ENCODE measurements at places on chromosomes 6 and 20.

DNA sequence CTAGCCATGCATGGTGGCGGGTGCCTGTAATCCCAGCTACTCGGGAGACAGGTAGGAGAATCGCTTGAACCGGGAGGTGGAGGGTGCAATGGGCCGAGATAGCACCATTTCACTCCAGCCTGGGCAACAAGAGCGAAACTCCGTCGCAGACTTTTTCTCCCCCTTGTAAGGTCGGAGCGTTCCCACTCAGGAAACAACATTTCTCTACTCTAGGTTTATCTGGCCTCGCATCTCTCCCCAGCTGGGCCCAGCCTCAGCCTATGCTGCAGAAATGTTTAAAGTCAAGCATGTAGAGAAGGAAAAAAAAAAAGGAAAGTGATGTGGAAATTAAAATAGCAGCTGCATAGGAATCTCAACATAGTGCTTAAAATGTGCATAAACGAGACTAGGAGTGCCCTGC lies 172.3 kb downstream of the TRIM27 start:
- DNase-seq = no peak

DNA sequence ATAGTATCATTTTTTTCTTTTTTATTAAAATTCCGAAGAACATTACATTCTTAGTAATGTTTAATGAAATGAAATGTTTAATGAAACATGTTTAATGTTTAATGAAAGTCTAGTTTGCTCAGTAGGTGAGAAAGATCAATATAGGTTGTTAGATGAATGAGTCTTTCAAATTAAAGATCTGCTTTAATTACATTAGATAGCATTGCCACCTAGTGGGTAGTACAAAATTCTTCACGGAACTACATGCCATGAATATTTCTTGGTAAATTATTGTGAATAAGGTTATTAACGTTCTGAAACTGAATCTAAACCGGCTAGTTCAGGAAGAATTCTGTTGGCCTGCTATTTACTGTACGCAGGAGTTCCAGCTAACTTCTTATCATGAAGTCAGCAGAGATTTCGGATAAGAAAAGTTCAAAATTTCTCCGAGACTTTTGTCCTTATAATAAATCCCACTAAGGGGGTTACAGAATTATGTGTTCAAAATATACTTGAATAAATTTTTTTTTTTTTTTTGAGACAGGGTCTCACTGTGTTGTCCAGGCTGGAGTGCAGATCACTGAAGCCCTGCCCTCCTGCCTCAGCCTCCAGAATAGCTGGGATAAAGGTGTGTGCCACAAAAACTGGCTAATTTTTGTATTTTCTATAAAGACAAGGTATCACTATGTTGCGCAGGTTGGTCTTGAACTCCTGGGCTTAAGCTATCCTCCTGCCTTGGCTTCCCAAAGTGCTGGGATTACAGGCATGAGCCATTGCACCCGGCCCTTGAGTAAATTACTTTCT lies 7.9 kb upstream of the GMNN start:
- DNase-seq = no peak

- no peak for DNase-seq
Observed at GRCh38 chr20:11375966-11376365, 541.7 kb upstream of the BTBD3 start.

DNA sequence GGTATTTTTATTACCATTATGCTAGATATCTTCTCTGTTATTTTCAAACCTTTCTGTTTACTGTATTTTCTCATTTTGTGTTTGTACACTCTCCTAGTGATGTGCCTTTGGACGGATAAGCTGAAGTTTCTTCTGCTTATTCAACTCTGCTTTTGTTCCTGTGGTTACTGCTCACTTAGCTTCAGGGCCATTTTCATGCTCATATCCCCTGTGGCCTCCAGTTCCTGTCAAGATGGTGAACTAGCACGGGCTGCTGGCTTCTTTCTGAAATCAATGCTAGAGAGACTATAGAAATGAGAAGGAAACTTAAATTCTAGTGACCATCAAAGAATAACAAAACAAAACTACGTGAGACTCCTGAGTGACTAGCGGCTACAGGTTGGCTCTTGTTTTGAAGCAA lies 6.8 kb upstream of the CST8 start:
- no peak for DNase-seq

DNA sequence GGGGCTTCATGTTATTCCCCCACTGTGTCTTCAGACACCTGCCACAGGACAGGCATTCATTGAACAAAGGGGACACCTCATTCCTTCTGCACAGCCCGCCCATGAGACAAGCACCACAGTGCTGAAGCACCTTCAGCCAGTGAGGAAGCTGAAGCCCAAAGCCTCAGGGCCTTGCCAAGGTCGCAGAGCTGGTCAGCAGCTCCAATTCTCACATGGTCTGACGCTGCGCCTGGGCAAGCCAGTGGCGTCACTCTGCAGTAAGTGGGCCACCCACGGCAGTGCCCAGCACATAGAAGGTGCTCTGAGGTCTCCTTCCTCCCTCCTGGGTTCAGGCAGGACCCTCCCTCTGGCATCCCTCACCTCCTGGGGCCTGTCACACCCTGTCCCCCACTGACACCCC lies 43.2 kb downstream of the GRM4 start:
- DNase-seq = no peak

- DNase-seq = no peak
Observed at GRCh38 chr6:33702345-33702977, 9.0 kb downstream of the UQCC2 start.

DNA sequence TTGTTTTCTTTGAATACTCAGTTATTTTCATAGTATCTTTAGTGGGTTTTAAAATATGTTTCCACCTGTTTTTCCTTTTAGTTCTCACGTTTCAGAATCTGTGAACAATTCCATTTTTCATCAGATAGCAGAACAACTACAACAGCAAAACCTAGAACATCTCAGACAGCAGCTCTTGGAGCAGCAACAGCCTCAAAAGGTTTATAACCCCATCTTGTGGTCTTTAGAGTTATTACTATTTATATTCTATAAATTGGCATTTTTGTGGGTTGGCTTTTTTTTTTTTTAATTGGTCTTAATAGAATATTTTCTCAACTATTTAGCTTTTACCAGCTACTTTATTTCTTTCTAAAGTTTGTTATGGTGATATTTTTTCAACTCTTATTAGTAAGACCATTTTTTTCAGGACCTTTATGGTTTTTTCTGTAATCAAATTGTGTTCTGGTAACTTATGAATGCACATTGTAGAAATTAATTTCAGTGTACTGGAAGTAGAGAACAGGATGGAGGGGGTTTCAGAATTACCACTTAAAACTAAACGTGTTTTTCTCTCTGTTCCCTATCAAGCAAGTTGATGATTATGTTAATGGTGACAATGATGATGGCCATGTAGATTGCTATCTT lies 72.2 kb downstream of the SCAF8 start:
- DNase-seq = no peak

- DNase-seq = peak; percentile 45
Observed at GRCh38 chr6:31332637-31333602, 24.1 kb downstream of the HLA-B start.

DNA sequence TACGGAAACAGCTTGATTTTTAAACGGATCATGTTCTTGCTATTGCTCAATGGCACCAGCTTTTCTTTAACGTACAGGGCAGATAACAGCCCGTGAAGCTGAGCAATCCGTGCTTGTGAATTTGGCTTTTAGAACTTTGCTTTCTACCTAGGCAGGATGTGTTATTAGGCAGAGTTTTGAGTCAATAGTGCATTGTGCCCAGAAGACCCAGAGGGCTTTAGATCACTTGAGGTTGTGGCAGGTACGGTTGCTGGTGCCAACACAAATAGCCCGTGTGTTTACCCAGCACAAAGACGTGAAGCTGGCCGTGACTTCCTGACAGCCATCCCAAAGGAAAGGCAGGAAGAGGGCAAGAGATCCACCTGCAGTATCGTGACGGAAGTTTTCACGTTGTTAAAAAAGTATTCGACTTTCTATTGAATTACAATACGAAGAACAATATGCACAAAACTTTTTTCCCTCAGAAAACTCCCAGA lies 117.4 kb upstream of the FRMD1 start:
- DNase-seq = no peak

DNA sequence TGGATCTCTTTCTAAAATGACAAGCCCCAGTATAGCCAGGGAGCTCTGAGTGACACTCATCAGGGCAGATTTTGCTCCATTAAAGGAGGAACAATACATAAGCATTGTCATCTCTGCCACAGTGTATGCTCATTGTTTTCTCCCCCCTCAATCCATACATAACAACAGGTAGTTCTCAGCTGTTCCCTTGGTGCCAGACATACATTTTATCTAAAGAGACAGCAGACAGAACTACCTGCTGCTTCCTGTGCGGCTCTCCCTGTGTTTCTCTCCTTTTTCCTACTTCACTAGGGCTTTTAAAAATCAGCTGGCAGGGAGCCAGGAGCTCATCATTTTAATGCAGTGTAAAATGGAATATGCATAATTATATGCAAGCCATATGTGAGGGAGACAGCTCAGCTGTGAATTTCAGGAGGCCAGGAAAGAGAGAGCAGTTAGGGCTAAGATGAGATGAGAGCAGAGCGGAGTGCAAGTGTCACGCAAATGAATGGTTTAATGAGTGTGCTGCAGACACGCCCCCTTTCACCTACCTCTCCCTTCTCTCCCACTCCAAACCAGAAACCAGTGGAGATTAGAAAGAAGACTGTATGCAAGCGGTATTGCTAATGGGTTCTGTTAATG lies 96.0 kb downstream of the SOBP start:
- DNase-seq = no peak

- DNase-seq = no peak
Observed at GRCh38 chr6:22447249-22448196, 121.8 kb upstream of the HDGFL1 start.

DNA sequence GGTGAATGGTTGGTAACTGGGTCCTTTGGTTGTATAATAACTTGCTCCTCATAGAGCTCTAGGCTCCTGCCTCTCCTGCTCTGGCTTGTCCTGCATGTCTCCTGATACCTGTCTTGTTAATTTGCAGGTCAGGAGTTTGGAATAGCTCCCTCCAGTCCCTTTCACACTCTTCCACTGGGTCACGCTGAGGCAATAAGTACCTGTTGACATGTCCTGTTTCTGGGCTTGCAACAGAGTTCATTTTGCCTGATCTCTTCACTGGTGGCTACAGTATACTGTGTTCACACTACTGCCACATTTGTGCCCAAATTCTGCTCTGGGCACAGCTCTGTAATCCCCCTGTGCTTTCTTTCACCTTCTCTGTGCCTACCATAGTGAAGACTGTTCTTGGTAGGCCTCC lies 25.4 kb upstream of the C20orf144 start:
- no peak for DNase-seq

DNA sequence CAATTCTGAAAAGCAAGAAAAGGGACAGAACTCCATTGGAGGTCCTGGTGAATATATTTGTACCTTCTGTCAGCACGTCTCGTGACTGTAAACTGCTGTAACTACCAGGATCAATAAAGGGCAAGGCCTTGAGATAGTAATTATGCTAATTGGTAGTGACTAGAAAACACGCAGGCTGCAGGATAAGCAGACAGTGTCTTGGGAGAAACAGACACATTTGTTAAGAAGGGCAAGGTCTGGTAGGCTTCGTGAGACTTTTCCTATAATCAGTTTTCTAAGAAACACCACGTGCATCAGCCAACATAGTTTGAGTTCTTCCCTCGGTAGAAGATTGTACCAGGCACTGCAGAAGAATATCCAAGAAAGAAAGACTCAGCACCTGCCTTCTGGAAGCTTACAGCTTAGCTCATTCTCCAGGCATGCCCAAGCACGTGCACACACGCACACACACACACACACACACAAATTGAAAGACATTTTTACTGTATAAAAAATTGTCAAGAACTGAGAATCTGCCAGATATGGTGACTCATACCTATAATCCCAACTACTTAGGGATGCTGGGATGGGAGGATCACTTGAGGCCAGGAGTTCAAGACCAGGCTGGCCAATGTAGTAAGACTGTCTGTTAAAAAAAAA lies 167.0 kb upstream of the SASH1 start:
- no peak for DNase-seq

GRCh38 chr6:123193298-123193697 lies 197.3 kb downstream of the CLVS2 start:
- DNase-seq = no peak

- DNase-seq = peak; percentile 15
Observed at GRCh38 chr6:43368259-43369160, 937 bp downstream of the ZNF318 start.

- DNase-seq = no peak
Observed at GRCh38 chr6:130927305-130927704, 100.1 kb downstream of the SMLR1 start.

GRCh38 chr6:16974387-16974673 lies 127.5 kb upstream of the STMND1 start:
- no peak for DNase-seq

DNA sequence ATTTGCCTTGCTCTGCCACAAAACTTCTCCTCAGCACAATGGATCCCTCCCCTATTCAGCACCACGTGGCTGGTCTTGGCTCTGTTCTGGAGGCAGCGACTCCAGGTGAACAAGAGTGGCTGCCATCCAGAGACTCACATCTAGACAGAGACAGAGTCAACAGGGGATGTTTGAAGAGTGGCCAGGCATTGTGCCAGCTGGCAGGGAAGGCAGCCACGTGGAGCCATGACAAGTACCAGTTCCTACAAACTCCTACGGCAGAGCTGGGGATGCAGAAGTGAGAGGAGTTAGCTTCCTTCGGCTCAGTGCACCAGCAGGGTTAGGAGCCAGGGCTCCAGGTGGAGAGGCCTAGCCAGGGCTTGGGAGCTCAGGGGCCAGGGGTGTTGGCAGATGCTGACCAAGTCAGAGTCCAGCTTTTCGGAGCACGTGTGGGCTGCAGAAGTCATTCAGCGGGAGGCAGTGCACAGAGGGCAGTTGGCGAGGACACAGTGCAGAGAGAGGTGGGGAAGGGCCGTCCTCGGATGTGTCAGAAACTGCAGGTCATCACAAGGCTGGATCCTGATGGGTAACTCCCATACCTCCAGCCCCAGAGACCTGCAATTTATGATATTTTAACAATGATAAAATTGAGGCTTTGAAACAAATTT lies 171.7 kb upstream of the PDE10A start:
- no peak for DNase-seq

GRCh38 chr6:9398767-9399373 lies 963.5 kb upstream of the SLC35B3 start:
- no peak for DNase-seq

GRCh38 chr20:42402455-42402854 lies 784.3 kb upstream of the CHD6 start:
- DNase-seq = no peak

GRCh38 chr6:145878591-145879295 lies 64.1 kb upstream of the FBXO30 start:
- no peak for DNase-seq

DNA sequence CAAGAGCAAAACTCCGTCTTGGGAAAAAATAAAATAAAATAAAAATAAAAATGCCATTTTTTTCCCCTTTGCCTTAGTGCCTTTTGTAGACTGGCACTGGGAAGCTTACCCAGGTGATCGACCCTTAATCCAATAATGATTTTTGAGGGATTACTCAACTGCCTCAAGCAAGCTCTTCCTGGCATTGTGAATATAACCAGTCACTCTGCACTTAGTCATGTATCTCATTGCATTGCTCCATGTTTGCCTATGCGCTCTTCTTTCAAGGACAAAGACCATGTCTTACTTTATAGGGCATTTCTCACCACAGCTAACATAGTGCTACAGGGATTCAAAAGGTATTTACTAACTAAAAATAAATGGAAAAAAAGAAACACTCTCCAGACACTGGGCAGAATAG lies 13.0 kb downstream of the GFOD1 start:
- DNase-seq = no peak

- no peak for DNase-seq
Observed at GRCh38 chr20:37209661-37210314, 30.4 kb upstream of the MROH8 start.
